A549 treated with Mapracorat at 1 μM for 4 hours (cell line): ENCODE measurements at places on chromosomes 13 and 19. TPM values are rescaled to one million over a fixed set of nuclear protein-coding genes. Genes with fewer than 3 reads are reported as not detected.

The CGB2 gene
- 0.44 TPM in 1 of 5 replicates, not detected in the others for total RNA-seq

The HRC gene
- total RNA-seq, result not detected in 5 replicates

The TMIGD2 gene
- not detected in 5 replicates for total RNA-seq

The SLC17A7 gene
- 0.44 to 0.71 TPM (median 0.55 TPM) in 5 replicates for total RNA-seq

The MAMSTR gene
- 0.18 to 0.42 TPM (median 0.34 TPM) in 5 replicates for total RNA-seq

The ZNF547 gene
- total RNA-seq, result 0.85 to 1.5 TPM (median 1.4 TPM) in 5 replicates

The ZNF627 gene
- total RNA-seq, result 2.8 to 4.9 TPM (median 3.9 TPM) in 5 replicates

The CATSPERD gene
- total RNA-seq, result not detected in 5 replicates

The GJA3 gene
- total RNA-seq, result 0.83 to 1.4 TPM (median 1.3 TPM) in 5 replicates

The DZIP1 gene
- 10.1 to 13.5 TPM (median 12.0 TPM) in 5 replicates for total RNA-seq
